ENCODE measurements at places on chromosomes 11 and 22. TPM values are rescaled to one million over a fixed set of nuclear protein-coding genes. Genes with fewer than 3 reads are reported as not detected.
A peak's percentile ranks its signal among the peaks of the same experiment; 100 is the strongest.

TECTA gene
- total RNA-seq: 0.74 TPM

DNA sequence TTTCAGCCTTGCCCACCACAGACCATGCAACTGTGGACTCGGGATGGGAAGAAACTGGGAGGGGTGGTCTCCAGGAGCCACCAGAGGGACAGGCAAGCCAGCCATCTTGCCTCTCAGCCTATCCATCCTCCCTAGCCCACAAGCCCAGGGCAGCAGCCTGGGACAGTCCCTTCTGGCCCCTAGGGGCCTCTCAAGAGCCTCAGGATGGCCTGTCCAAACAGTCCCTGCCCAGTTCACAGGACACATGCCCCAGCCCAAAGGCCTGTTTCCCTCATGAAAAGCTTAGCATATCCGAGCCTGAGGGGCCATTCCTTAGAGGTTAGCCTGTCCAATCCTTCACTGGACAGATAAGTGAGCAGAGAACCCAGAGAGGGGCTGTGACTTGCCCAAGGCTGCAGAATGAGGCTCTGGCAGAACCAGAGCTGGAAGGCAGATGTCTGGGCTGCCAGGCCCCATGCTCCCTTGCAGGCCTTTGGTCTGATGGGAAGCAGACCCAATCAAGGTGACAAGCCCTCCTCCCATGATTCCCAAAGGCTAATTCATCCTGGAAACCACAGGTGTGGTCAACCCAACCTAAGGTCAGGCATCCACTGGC, 28.2 kb downstream of the LRRC10B start:
- H3K27ac ChIP-seq: no peak overlapping the region
- no peak overlapping the region for H3K4me3 ChIP-seq
- H3K36me3 ChIP-seq: no peaks in the 10 kb centered on the region
- peaks cover 14% of the 10 kb centered on the region for H3K4me1 ChIP-seq
- no peak for DNase-seq

GRCh38 chr11:96303064-96303463, 39.9 kb downstream of the MAML2 start:
- H3K27me3 ChIP-seq: no peaks in the 10 kb centered on the region
- H3K4me3 ChIP-seq: no peak overlapping the region
- H3K27ac ChIP-seq: no peak overlapping the region
- no peaks in the 10 kb centered on the region for H3K36me3 ChIP-seq
- DNase-seq: no peak

DNA sequence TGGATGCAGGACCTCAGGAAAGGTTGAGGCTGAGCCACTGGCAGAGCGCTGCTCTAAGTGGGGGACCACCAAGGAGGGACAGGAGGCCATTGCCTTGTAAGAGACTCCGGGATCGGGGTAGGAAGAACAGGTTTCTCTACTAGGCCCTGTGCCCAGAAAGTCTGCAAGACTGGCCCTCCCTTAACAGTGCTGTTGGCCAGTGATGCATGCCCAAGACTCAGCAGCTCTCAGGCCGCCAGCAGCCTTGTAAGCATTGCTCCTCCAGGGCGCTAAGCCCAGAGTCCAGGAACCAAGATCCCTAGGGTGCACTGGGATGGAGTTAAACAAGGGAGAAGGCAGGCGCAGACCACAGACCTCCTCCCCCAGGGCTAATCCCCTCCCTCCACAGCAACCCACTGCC, 39.3 kb upstream of the PANX1 start:
- H3K27ac ChIP-seq: no peak overlapping the region
- H3K4me3 ChIP-seq: no peak overlapping the region
- DNase-seq: no peak
- H3K27me3 ChIP-seq: no peaks in the 10 kb centered on the region

APOL3 gene
- not detected for total RNA-seq

DNA sequence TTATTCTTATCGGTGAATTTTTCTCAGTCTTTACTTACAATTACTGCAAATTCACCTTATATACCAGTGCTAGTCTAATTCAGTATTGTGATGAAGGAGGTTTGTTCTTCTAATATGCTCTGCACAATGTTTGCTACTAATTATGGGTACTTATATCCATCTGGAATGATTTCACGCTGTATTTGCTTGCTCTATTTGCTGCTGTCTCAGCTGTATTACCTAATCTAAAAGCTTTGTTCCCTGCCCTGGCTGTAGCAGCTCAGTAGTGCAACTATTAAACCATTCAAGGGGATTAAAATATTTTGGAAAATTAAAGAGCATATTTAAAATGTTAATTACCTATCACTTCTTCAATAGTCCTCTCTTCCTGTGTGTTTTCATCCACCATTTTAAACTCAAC, 375.3 kb downstream of the LUZP2 start:
- no peak for DNase-seq
- H3K4me1 ChIP-seq: no peaks in the 10 kb centered on the region
- no peak overlapping the region for H3K27ac ChIP-seq
- no peaks in the 10 kb centered on the region for H3K27me3 ChIP-seq
- no peak overlapping the region for H3K4me3 ChIP-seq

DNA sequence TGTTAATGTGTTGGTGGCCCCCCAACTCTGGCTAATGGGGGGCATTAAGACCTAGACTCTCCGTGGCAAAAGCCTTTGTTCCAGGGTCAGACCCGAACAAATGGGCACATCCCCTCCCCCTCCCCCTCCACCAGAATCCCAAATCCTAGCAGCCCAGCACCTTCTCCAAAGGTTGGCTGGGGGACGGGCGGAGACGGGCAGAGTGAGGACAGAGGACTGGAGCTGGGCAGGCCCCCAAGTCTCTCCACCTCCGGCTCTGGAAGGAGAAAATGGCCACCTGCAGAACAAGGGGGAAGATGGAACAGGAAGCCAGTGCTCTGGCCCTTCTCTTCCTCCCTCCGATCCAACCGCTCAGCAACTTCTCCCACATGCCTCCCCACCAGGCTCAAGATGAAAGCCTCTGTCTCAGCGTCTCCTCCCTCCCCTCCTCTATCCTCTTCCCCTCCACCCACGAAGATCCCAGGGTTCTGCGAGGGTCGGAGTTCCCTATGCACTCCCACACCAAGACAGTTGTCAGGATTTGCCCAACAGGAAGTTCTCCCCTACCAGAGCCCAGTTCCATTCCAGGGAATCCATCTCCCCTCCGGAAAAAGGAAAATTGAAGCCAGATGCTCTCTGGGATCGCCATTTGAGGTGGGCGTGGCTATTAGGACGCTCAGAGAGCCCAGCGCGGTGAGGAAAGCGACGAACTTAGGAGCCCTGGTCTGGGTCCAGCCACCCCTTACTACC, 20.1 kb downstream of the ADA2 start:
- H3K4me3 ChIP-seq: peak overlapping the region; percentile 58
- H3K4me1 ChIP-seq: peaks cover 44% of the 10 kb centered on the region
- H3K36me3 ChIP-seq: no peaks in the 10 kb centered on the region
- peak overlapping the region; percentile 100 for H3K27ac ChIP-seq
- no peaks in the 10 kb centered on the region for H3K27me3 ChIP-seq
- peak; percentile 96 for DNase-seq

- DNase-seq: no peak
- no peaks in the 10 kb centered on the region for H3K27me3 ChIP-seq
- no peak overlapping the region for H3K4me3 ChIP-seq
- no peak overlapping the region for H3K27ac ChIP-seq
- H3K36me3 ChIP-seq: no peaks in the 10 kb centered on the region
- peaks cover 31% of the 10 kb centered on the region for H3K4me1 ChIP-seq
Measured at GRCh38 chr11:121035780-121036179, 11.9 kb downstream of the TBCEL start.

- H3K27me3 ChIP-seq: no peaks in the 10 kb centered on the region
- H3K4me3 ChIP-seq: no peak overlapping the region
- H3K4me1 ChIP-seq: peaks cover 24% of the 10 kb centered on the region
- peak; percentile 24 for DNase-seq
- H3K27ac ChIP-seq: no peak overlapping the region
- H3K36me3 ChIP-seq: no peaks in the 10 kb centered on the region
Measured at GRCh38 chr11:116972691-116973090, 125.5 kb downstream of the SIK3 start.

DNA sequence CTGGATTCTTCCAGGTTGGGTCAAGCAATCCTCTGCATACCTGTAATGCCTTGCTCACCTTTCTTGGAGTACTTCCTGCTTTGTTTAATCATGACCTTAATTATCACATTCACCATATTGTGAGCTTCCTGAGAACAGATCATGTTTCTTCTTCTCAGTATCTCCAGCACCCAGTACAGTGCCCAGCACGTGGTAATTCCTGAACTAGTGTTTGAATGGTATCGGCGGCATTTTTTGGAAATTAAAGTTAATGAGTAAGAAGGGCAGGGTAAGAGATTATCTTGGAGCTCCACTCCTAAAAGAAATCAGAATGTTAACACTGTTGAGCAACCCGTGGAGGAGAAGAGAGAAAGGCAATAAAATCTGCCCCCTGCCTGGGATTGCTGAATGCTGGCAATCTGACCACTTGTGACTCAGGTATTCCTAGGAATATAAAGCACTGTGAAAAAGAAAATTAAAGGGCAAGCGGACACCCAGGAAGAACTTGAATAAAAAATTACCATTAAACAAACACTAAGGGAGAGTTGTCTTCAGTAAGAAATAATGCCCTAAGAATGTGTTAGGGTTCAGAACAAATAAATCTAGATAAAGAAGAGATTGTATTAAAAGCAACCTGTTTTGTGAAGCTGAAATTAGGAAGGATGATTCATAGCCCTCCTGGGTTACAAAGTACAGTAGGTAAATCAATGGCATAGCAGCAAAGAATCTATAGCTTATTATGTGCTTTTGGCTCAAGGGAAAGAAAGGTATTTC, 92.9 kb downstream of the PDHX start:
- DNase-seq: no peak
- H3K36me3 ChIP-seq: no peaks in the 10 kb centered on the region
- no peak overlapping the region for H3K27ac ChIP-seq
- H3K27me3 ChIP-seq: no peaks in the 10 kb centered on the region
- peaks cover 14% of the 10 kb centered on the region for H3K4me1 ChIP-seq

LRRC74B gene
- total RNA-seq: not detected

DNA sequence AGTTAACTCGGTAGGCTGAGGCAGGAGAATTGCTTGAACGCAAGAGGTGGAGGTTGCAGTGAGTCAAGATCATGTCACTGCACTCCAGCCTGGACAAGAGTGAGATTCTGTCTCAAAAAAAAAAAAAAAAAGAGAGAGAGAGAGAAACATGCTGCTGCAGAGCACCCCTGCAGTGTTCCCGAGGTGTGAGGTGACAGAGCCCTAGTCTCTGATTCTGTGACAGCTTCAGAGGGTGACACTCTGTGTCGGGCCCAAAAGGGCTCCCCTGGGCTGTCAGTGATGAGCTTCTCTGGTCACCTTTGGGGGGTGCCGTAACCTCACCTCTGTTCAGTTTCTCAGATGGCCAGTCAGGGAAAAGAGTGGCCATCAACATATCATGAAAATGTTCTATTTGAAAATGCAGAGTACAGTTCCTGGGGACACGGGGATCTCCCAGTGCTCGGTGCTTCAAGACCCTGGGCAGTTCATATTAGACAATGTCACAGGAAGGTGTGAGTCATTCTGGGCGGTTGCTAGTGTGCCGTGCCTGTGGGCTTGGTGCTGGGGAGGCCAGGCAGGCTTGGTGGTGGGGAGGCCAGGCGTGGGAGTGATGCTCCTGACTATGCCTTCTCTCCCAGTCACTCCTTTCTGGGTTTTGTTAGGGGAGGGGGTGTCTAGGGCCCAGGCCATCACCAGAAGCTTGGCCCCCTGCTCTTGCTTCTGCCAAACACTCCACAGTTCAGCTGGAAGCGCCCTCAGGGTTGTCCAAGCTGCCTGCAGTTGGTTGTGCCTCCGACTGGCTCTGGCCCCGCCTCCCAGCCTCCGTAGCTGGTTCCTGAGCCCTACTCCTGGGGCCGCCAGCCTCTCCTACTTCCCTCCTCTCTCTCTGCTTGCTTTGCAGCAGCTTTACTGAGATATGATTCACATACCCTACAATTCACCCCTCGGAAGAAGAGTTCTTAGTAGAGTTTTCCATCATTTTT, 52.5 kb upstream of the CLDN5 start:
- peak; percentile 33 for DNase-seq
- no peak overlapping the region for H3K27ac ChIP-seq
- no peak overlapping the region for H3K4me3 ChIP-seq
- no peaks in the 10 kb centered on the region for H3K27me3 ChIP-seq

AQP11 gene
- total RNA-seq: 1.7 TPM

DNA sequence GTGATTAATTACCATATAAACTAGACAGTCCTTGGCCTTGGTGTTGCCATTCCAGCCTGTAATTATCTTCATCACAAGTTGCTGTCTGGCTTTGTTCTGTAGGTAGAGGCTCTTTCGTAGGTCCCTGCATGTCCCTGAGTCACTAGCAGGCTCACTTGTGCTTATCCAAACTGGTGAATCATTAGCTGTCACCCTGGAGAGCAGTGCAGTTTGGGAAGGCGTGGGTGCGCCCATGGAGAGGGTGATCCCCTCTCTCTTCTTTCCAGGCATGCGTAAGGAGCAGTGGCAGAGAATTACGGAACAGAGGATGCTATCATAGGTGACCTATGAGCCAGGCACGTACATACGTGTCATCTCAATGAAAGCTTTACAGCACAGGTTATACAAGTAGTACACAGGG, 11.0 kb upstream of the EHF start:
- H3K36me3 ChIP-seq: no peaks in the 10 kb centered on the region
- H3K4me1 ChIP-seq: peaks cover 6% of the 10 kb centered on the region
- no peak overlapping the region for H3K27ac ChIP-seq
- no peaks in the 10 kb centered on the region for H3K27me3 ChIP-seq

DNA sequence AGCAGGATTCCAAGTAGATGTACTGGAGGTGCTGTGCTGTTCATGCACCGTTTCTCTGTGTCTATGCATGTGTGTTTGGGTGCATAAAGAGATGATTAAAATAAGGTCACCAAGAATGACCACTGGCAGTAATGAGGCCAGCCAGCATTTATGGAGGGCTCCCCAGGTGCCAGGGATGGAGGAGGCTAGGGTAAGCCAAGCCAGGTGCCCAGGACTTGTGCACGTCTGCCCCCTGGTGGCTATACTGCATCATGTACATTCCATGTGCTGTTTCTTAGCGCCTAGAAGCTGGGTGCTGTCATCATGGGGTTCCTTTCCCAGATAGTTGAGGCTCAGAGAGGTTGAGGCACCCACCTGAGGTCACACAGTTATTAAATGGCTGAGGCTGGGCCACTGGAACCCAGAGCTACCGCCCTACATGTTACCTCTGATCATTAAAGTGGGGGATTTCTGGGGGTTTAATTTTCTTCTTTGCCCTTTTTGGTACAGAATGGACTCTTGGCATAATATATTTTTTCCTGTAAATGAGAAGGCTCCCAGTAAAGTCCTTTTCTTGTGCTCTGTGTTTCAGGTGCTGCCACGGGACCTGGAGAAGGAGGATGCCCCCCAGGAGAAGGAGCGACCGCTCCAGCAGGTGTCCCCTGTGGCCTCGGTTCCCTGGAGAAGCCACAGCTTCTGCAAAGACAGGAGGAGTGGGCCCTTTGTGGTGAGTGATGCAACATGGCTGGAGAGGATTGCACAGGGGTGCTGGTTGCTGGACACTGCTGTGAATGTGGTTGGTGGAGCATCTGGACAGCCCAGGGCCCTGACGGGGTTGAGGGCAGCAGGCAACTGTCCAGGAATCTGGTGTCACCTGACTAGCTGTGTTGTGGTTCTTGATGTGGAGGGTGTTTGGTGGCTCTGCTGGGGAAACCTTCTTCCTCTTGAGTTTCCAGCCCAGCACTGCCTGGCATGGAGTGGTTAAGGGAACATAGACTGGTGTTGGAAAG, 96.4 kb downstream of the KIAA1671 start:
- H3K27me3 ChIP-seq: no peaks in the 10 kb centered on the region
- no peak overlapping the region for H3K27ac ChIP-seq
- peak; percentile 86 for DNase-seq

GRCh38 chr11:112453601-112454577, 193.2 kb upstream of the PLET1 start:
- H3K36me3 ChIP-seq: no peaks in the 10 kb centered on the region
- H3K27me3 ChIP-seq: no peaks in the 10 kb centered on the region

GRCh38 chr11:108871152-108871551, 206.3 kb downstream of the DDX10 start:
- H3K36me3 ChIP-seq: no peaks in the 10 kb centered on the region
- H3K4me1 ChIP-seq: peaks cover 41% of the 10 kb centered on the region
- no peak overlapping the region for H3K27ac ChIP-seq
- no peaks in the 10 kb centered on the region for H3K27me3 ChIP-seq
- H3K4me3 ChIP-seq: no peak overlapping the region

Measured in GM23338 (cell line).